ENCODE measurements at places on chromosomes 13 and 19.
A peak's percentile ranks its signal among the peaks of the same experiment; 100 is the strongest.

- no peak for DNase-seq
Observed at GRCh38 chr13:40597735-40598365, 68.6 kb downstream of the FOXO1 start.

- DNase-seq, result no peak
Observed at GRCh38 chr13:113836768-113837559, 26.9 kb downstream of the GAS6 start.

GRCh38 chr13:25203127-25203740, 31.1 kb upstream of the AMER2 start:
- DNase-seq, result no peak

GRCh38 chr19:41535029-41535622, 40.8 kb upstream of the CEACAM21 start:
- DNase-seq, result no peak

DNA sequence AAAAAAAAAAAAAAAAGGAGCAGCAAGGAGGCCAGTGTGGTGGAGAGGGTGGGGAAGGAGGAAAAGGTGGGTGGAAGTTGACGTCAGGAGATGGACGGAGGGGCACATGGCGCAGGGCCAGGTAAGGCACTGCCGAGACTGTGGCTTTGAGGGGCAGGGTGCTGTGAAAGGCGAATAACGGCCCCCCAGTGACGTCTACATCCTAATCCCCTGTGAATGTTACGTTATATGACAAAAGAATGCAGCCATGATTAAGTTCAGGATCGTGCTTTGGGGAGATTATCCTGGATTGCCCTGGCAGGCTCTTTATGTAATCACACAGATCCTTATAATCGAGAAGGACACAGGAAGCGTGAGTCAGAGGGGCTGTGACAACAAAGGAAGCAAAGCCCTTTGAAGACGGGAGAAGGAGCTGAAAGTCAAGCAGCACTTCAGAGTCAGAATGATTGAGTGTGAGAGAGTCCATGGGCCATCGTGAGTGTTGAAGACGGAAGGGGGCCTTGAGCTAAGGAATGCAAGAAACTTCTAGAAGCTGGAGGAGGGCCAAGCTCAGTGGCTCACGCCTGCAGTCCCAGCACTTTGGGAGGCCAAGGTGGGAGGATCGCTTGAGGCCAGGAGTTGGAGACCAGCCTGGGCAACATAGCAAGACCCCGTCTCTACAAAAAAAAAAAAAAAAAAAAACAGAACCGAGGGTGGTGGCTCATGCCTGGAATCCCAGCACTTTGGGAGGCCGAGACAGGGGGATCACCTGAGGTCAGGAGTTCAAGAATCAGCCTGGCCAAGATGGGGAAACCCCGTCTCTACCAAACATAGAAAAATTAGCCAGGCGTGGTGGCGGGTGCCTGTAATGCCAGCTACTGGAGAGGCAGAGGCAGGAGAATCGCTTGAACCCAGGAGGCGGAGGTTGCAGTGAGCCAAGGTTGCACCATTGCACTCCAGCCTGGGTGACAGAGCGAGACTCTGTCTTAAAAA, 13.8 kb upstream of the CEACAM16 start:
- DNase-seq, result no peak

DNA sequence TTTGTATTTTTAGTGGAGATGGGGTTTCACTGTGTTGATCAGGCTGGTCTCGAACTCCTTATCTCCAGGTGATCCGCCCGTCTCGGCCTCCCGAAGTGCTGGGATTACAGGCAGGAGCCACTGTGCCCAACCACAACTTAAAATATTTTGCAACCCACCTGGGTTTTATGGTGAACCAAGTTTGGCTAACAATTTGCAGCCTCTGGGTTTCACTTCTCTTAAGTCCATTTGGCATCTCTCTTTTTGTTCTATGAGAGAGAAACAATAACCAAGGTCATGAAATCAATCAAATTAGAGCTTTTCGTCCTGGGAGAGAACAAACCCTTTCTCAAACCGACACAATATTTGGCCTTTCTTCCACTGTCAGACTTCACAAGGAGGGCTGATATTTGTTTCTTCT, 5.6 kb upstream of the SMAD9 start:
- no peak for DNase-seq

DNA sequence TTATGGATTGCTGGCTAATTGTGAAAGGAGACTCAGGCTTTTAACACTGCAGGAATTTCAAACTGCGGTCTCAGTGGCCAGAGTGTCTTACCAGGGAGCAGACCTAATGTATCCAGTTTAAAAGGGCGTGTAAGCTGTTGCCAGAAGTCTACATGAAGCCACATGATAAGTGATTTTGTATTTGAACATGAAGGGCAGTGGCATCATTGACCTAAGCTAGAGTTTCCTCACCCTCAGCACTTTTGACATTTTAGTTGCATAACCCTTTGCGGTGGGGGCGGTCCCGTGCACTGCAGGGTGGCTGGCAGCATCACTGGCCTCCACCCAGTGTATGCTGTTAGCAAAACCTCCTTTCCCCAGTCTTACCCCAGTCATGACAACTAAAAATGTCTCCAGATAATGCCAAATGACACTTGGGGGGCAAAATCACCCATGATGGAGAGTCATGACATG, 23.7 kb upstream of the GPR18 start:
- DNase-seq, result peak; percentile 34

GRCh38 chr19:15836330-15837220, 21.1 kb upstream of the OR10H1 start:
- peak; percentile 93 for DNase-seq

DNA sequence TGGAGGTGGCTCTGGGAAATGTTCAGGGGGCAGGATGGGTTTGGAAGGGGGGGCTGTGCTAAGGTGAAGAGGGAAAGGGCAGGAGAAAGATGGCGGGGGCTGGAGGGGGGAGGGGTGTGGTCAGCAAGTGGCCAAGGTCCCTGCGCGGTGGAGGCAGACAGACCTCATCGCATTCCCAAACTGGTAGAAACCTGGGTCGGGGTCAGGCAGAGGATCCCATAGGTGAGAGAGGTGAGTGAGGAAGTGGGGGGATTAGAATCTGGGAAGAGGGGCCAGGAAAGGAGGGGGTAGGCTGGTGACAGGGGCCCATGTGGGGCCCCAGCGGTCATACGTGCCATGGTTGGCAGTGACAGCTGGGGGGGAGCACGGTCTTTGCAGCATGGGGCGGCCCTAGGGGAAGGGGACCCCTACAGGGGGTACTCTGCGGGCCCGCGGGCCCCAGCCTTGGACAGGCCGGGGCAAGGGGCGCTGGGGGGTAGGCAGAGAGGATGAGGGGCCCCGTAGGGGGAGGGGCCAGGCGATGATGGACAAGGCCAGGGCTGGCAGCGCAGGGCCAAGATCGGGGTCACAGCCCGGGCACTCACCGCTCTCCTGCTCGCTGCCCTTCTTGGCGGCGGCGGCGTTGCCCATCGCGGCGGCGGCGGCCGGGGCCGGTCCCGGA, 514 bp downstream of the PRKACA start:
- no peak for DNase-seq

- no peak for DNase-seq
Observed at GRCh38 chr13:99800951-99801350, 170.6 kb downstream of the ZIC5 start.

DNA sequence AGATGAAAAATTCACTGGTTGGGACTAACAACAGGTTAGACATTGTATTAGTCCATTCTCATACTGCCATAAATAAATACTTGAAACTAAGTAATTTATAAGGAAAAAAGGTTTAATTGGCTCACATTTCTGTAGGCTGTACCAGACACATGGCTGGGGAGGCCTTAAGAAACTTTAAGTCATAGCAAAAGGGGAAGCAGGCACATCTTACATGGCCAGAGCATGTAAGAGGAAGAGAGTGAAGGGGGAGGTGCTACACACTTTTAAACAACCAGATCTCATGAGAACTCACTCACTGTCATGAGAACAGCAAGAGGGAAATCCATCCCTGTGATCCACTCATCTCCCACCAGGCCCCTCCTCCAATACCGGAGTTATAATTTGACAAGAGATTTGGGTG, 125.9 kb downstream of the SUCLA2 start:
- no peak for DNase-seq

GRCh38 chr13:21333186-21333585, 125.9 kb downstream of the ZDHHC20 start:
- no peak for DNase-seq

- DNase-seq, result no peak
Observed at GRCh38 chr19:3129112-3129511, 6.7 kb upstream of the GNA15 start.

- DNase-seq, result no peak
Observed at GRCh38 chr13:93964146-93964512, 515.4 kb downstream of the DCT start.

- no peak for DNase-seq
Observed at GRCh38 chr13:41122838-41123237, 9.8 kb downstream of the KBTBD6 start.

- DNase-seq, result peak; percentile 59
Observed at GRCh38 chr19:10339380-10339960, at the start of gene ICAM3. Gene ICAM3, minus strand, starts transcription at chr19:10339624. Its CDS starts 10 bp downstream, at chr19:10339614.

GRCh38 chr19:8938576-8938975, 71.6 kb downstream of the MUC16 start:
- no peak for DNase-seq

GRCh38 chr13:40794414-40795368, 5.3 kb downstream of the SLC25A15 start:
- DNase-seq, result no peak

GRCh38 chr19:41366089-41366488, 2.1 kb upstream of the B9D2 start:
- no peak for DNase-seq

GRCh38 chr19:9166846-9167245, 11.9 kb upstream of the OR7D2 start:
- no peak for DNase-seq

GRCh38 chr19:30788105-30788765, 416.1 kb downstream of the ZNF536 start:
- DNase-seq, result no peak

- peak; percentile 67 for DNase-seq
Observed at GRCh38 chr19:14048443-14049153, 13.3 kb downstream of the PALM3 start.

DNA sequence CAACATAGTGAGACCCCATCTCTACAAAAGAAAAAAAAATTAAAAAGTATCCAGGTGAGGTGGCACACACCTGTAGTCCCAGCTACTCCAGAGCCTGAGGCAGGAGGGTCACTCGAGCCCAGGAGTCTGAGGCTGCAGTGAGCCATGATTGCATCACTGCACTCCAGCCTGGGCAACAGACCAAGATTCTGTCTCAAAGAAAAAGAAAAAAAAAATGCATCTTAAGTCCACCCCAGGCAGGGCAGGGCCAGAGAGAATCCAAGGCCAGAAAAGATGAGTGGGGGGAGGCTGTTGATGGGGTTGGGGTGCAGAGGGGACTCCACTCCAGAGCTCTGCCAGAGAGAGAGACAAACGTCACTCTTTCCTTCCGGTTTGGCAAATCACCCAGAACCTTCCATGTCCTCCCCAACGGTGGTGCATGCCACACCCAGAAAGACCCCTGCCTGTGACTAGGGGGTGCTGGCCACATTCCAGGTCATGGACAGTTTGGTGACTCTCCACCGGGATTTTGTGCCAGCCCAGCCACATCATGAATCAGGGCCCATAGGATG, 431 bp downstream of the FUT3 start:
- no peak for DNase-seq

- DNase-seq, result no peak
Observed at GRCh38 chr19:36001605-36002004, 6.6 kb downstream of the SDHAF1 start.

DNA sequence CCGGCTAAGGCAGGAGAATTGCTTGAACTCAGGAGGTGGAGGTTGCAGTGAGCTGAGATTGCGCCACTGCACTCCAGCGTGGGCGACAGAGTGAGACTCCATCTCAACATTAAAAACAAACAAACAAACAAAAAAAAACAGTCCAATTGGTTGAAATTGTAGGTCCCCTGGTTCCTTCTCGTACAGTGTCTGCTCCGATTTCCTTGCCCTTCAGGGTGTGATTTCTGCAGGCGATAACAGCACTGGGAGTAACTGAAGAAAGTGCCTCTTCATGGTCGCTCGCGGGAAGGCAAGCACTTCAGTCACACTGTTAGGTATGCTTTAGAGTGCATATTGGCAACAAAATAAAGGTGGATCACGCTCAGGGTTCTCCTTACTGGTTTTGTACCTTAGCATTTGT, 39.7 kb downstream of the TPT1 start:
- DNase-seq, result no peak

DNA sequence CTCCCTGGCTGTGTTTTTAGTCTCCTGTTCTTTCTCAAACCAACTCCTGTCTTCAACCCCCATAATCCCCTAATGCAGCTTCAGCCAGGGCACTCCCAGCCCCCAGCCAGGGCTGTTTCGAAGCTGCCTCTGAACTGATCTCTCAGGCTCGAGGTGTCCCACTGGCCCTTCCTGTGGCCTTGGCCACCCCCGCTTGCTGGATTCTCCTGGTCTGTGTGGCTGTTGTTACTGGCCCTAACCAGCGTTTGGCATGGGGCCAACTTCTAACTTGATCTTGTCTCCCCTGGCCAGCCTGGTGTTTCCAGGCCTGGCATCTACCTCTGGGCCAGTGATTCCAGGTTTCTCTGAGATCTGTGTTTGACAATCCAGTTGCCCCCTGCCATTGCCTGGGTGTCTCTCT, 11.0 kb downstream of the XAB2 start:
- no peak for DNase-seq

DNA sequence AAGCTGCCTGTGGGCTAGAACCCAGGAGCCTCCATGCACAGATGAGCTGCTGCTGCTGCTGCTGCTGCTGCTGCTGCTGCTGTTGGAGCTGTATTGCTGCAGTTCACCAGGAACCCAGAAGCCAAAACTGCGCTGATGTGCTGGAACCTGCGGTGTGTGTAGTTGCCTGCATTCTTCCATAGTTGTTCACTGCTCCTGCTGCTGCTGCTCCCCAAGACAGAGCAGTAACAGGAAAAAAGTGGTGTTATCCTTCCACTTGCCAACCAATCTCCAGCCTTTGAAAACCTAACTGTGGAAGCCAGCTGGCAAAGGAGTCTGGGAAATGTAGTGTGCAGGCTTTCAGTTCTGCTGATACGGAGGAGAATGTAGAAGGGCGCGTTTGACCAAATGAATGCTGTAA, 37.9 kb downstream of the ARHGAP35 start:
- DNase-seq, result no peak

DNA sequence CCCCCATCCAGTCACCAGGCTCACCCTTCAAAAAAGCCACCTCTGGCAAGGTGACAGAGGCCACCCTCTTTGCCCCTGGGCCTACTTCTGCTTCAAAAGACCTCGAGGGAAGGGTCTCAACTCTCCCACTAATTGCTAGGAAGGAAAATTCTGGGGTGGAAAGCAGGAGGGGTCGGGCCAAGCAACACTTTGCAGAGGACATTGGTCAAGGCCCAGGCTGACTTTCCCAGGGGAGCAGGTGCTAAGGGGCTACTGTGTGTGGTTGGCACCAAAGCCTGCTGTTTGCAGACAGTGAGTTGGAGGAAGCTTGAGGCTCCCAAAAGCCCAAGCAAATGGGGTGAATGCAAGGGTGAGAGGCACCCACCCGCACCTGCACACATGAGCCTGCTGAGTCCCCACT, 28.6 kb upstream of the VSTM2B start:
- DNase-seq, result no peak

DNA sequence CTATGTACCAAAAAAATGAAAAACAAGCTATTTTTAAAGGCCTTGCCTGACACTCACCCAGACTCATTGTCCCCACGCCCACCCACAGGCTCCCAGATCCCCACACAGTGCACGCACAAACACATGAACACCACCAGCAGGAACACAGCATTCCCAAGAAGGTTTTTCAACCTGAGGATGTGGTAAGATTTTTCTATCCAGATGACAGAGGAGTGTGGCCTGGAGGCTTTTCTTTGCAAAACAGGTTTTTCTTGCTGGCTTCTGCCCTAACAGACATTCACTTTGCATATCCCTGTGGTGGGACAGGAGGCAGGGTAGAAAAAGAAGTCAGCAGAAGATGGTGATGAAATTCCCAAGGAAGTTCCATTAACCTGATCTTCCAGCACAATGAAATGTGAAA, 97.8 kb downstream of the KLF12 start:
- no peak for DNase-seq

- DNase-seq, result no peak
Observed at GRCh38 chr13:95530178-95530577, 22.3 kb upstream of the CLDN10 start.
